Femur (tissue), 1 donor: ENCODE measurements at places on chromosomes 7 and 10.

DNA sequence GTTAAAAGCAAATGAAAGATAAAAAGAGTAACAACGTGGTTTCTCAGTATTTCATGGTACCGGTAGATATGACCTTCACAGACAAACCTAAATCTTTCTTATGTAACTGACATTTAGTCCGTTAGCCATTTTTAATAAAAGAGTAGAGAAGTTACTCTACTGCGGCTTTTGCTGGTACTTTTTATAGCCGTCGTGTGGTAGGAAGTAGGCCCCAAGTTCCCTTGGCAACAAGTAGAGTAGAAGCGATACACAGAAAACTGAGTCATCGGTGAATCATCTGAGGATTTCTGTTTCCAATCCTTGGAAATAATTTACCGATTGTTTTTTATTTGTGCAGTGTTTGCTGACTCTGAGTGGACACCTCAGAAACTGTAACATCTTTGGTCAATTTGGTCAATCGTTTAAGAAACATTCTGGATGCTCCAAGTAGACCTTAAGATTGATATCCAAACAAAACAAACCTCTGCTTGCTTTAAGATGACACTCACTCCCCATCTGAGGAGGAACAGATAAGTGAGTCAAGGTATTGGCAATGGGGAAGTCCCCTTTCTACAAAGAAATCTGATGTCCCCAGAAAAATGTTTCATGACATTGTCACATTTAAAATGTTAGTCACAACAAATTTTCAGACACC lies 63.9 kb upstream of the AHR start:
- DNase-seq, result peak; percentile 46

DNA sequence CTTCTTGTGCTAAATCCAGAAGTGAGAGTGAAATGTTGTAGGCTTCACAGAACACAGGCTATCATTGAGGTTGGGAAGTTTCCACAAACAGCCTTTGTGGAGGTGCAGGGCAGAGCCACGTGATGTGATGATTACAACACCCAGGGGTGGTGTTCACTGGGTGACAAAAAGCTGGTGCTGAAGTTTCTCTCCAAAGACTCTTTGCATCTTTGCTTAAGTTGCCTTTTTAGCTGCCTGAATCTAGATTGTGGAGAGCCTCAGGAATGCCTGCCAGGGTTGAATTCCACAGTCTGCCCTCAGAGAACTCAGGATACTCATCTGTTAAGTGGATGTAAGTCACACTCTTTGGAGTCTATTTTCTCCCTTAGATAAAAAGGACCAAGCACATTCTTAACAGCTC lies 56.3 kb downstream of the PLXNA4 start:
- DNase-seq, result no peak

GRCh38 chr10:22810643-22811465 lies 96.5 kb upstream of the PIP4K2A start:
- no peak for DNase-seq

- DNase-seq, result no peak
Observed at GRCh38 chr10:82071231-82071630, 196.2 kb downstream of the NRG3 start.

- DNase-seq, result no peak
Observed at GRCh38 chr7:151570366-151570915, 50.7 kb upstream of the RHEB start.

- no peak for DNase-seq
Observed at GRCh38 chr7:106193661-106194060, 81.5 kb upstream of the SYPL1 start.

DNA sequence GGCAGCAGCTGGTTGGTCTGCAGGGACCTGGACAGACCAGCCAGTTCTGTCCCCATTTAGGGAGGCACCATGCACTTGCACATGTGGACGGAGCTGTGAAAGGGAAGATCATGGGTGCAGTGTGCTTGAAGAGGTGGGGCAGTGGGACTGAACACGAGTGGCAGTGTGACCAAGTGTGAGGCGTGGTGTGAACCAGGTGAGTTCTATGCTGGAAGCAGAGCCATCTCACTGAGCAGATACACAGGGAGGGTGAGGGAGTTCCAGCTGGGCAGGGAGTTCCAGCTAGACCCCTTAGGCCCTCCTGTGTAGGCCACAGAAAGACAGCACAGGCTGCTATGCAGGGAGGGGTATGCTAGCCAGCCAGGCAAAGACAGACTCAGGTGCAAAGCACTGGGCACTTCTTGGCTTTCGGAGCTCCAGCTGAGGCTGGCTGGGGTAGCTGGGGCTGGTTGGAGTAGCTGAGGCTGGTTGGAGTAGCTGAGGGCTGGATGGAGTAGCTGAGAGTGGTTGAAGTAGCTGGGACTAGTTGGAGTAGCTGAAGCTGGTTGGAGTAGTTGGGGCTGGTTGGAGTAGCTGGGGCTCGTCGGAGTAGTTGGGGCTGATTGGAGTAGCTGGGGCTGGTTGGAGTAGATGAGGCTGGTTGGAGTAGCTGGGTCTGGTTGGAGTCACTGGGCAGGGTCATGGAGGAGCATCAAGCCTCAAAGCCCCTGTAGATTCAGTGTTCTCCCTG lies 90.9 kb downstream of the HIP1 start:
- no peak for DNase-seq

- no peak for DNase-seq
Observed at GRCh38 chr10:71265201-71265575, 52.8 kb downstream of the UNC5B start.

- DNase-seq, result no peak
Observed at GRCh38 chr7:40303996-40304395, 169.2 kb downstream of the SUGCT start.

- no peak for DNase-seq
Observed at GRCh38 chr7:41900532-41900931, 197.6 kb upstream of the INHBA start.

DNA sequence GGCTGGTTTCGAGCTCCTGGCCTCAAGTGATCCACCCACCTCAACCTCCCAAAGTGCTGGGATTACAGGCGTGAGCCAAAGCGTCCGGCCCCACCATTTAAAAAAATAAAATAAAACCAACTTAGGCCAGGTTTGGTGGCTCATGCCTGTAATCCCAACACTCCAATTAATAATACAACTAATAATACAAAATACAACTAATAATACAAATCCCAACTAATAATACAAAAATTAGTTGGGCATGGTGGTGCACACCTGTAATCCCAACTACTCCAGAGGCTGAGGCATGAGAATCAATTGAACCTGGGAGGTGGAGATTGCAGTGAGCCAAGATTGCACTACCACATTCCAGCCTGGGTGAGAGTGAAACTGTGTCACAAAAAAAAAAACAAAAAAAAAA lies 27.6 kb downstream of the CEP41 start:
- DNase-seq, result no peak

GRCh38 chr10:69337296-69338132 lies 59.2 kb downstream of the HK1 start:
- no peak for DNase-seq

DNA sequence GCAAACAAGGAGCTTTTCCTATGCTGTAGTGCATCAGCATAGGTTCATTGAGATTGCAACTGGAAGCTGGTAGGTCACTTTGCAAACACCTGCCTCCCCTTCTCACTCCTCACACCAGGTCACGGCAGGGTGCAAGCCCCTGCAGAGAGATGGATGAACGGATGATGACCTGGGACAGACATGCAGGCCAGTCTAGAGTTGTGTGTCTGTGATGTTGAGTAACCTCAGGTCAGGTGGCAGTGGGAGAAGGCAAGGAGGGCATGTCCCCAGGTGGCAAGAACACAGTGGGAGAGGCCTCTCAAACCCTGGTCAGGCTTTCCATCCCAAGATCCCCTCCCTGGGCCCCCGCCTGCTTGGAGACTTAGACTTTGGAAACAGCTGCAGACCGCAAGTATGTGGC lies 197.1 kb upstream of the LYZL2 start:
- DNase-seq, result no peak

DNA sequence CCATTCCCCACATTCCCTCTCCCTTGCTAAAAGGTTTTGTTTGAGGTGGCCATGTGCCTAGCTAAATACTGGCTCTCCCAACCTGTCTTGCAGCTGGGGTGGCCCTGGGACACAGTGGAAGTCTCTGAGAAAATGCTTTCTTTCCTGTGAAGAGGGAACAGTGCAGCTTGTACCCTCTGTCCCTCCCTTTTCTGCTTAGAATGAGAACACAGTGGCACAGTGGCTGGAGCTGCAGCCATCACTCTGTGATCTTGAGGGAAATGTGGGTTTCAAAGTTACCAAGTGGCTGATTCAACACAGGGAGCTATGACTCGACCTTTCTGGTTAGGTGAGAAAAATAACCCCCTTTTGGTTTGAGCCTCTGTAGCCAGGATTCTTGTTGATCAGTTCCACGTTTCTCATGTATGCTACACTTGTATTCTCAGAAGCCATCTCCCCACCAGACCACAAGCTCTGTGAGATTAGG lies 62.7 kb upstream of the CARD11 start:
- DNase-seq, result no peak

GRCh38 chr7:89123871-89124270 lies 328.3 kb upstream of the TEX47 start:
- no peak for DNase-seq

DNA sequence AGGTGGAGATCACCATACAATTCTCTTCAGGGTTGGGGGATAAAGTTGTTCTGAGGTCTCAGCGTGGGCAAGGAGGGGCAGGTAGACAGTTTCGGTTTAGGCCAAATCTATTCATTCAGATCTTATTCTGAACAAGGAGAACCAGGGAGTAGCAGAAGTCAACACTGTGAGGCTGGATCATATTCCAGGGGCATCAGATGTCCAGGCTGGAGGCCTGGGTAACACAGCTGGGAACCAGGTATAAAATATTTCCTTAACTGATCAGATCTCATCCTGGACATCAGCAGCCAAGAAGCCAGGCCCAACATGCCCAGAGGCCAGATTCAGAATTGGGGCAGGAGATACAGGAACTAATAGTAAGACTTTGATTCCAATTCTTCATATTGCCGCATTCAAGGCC lies 19.2 kb upstream of the FLNC start:
- DNase-seq, result no peak

- peak; percentile 66 for DNase-seq
Observed at GRCh38 chr7:29105752-29106668, 40.3 kb downstream of the CPVL start.

DNA sequence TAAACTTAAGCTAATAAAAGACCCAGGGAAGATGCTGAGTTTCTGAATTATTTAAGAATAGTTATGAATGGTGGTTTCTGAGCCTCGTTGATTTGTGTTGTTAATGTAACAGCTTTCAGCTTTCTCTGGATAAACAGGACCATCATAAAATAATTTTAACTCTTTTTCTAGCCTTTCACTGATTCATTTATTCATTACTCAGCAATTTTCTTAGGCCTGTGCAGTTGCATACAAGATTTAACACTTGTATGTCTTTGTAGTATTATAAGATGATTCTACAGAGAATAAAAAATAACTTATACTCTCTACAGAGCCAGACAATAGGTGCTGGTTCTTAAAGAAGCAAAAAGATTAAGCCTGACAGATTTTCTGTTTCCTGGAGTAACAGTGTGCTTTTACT lies 29.3 kb downstream of the TMEM196 start:
- DNase-seq, result no peak
